ENCODE measurements at places on chromosomes 13 and 19.

- DNase-seq: no peak
Observed at GRCh38 chr19:531753-532560, at the start of gene CDC34. TSS of gene CDC34 (plus strand) at chr19:531760. CDS start at chr19:531932, 172 bp downstream.

DNA sequence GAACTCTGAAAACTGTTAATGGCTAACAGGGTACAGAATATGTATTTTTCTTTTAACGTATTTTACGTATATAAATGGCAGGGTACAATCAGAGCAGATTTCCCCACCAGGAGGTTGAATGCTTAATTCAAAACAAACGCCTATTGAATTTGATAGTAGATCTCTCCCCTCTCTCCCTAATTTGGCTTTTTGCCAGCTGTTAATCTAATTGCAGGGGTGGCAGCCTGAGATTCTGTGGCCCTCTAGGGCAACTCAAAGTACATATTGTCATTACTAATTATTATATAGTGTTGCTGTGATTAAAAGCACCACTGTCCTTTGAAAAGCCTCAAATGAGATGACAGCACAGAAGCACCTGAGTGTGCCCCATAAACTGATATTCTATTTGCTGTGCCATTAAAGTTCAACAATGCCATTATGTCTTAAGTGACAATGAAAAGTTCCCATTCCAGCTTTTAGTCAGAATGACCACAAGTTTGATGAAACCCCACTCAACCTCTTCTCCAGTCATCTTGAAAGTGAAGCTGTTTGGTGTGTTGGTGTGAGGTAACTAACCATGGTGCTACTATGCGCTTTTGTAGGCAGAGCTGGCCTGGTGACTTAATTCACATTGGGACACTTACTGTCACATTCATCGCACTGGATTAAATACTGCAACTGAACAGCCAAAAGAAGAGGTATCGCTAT is 351.4 kb downstream of the KCNRG start:
- no peak for DNase-seq

DNA sequence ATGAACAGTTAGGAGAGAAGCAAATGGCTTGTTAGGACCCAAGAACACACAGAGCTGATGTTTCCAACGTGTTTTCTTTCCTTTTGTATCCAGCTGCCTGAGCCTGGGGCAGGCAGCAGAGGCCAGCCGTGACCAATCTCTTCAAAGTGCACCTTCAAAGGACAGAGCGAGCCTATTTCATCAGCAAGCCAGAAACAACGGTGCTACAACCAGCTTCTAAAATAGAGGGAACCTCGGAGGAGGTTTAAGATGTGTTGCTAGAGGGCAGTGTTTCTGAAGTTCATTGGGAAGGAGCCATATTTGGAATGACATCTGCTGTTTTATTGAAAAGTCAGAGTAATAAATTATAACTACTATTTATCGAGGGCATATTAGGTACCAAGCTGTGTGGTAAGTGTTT is 56.2 kb upstream of the RFC3 start:
- DNase-seq: peak; percentile 12

- peak; percentile 2 for DNase-seq
Observed at GRCh38 chr13:37645181-37645740, 46.7 kb upstream of the POSTN start.

- no peak for DNase-seq
Observed at GRCh38 chr19:34452723-34453122, 24.5 kb downstream of the UBA2 start.

- peak; percentile 11 for DNase-seq
Observed at GRCh38 chr13:95457294-95457693, 95.2 kb upstream of the CLDN10 start.

GRCh38 chr19:7932276-7932929 is 6.5 kb upstream of the CTXN1 start:
- DNase-seq: no peak

- DNase-seq: no peak
Observed at GRCh38 chr13:51065372-51066090, 45.5 kb downstream of the C13orf42 start.

DNA sequence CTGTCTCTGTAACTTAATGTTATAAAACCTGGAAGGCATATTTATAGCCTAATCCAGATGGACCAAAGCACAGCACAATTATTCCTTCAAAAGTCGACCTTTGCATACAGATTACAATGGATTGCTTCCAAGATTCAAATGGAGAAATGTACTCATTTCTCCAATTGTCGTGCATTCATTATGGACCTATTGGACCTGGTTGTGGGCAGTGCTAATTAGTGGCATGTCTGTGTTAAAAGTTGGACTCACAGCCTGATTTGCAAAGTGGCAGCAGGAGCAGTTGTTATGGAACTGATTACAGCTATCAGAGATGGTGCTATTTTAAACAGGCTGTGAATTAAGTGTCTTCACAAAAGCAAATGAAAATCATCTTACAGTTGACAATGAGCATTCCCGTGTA is 1529.3 kb upstream of the SLC10A2 start:
- no peak for DNase-seq

DNA sequence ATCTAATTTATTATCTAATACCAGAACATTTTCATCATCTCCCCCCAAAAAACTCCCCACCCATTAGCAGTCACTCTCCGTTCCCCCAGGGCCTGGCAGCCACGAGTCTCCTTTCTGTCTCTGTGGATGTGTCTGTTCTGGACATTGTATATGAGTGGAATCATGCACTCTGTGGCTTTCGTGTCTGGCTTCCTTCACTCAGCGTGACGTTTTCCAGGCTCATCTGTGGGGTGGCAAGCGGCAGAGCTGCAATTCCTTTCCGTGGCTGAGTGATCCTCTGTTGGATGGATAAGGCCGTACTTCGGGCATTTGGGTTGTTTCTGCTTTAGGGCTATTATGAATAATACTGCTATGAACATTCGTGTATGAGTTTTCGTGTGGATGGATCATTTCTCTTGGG is 3.1 kb downstream of the AP2S1 start:
- no peak for DNase-seq

DNA sequence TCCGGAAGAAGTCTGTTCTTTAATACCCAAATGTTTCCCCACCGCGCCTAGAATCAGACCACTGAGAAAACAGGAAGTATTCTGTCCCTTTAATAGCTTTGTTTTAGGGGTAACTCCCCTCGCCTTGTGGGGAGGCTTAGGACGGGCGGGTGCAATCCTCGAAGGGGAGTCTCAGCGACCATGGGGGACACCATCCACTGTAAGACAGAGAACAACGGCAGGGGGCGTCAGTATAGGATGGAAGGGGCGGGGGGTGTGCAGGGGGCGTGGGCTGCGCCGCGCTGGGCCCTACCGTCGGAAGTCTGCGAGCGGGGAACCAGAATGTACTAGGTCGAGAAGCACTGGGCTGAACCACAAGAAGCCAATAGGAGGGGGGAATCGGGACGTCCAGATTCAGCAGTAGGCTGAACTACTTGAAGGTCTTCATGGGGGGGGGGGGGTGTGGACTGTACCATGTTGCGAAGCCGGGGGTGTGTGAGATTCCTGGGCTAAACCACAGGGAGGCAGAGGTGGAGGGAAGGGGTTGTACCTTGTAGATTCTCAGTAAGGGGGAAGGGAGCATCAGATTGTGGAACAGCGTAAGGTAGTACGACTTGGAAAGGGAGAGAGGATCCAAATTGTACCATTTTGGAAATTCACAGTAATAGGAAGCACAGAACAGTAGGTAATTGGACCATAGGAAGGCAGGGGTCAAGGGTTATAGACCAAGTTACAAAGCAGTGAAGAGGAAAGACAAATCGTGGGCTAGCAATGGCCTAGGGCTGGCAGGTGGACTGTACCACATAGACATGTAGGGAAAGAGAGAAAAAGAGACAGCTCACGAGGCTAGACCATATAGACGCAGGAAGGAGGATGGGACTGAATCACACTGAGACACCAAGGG is 1.0 kb upstream of the DBP start:
- DNase-seq: peak; percentile 76

GRCh38 chr19:40921005-40921897 is 39.2 kb upstream of the CYP2A7 start:
- no peak for DNase-seq

- DNase-seq: no peak
Observed at GRCh38 chr19:19096641-19097627, 33.1 kb downstream of the SLC25A42 start.

GRCh38 chr19:46972311-46972710 is 47.3 kb upstream of the NPAS1 start:
- no peak for DNase-seq

DNA sequence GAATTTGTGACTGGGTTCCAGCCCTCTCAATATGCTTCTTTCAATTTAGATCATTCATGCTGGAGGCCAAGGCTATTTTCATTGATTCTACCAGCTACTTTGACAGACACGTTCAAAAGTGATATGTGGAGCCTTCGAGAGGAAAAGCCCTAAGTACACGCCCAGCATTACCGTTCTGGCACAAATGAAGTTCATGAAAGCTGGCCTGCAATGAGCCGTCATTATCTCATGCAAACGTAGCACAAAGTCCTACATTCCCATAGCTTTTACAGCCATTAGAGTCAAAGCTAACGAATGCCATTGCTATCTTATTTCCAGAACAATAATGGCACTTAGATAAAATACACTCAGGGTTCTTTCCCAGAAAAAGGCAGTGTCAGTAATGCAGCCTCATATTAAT is 1237.6 kb downstream of the EFNB2 start:
- no peak for DNase-seq

GRCh38 chr13:35793823-35794222 is 317.3 kb upstream of the MAB21L1 start:
- DNase-seq: no peak

GRCh38 chr19:1568320-1569019 is at the start of gene MEX3D:
TSS of gene MEX3D (minus strand) at chr19:1568325. CDS start at chr19:1568058, 267 bp downstream.
- DNase-seq: peak; percentile 68

- DNase-seq: peak; percentile 57
Observed at GRCh38 chr13:40536443-40537113, 129.9 kb downstream of the FOXO1 start.

GRCh38 chr13:31986676-31987470 is 44.7 kb upstream of the FRY start:
- DNase-seq: no peak

- no peak for DNase-seq
Observed at GRCh38 chr13:75932636-75933035, 296.5 kb downstream of the LMO7 start.

DNA sequence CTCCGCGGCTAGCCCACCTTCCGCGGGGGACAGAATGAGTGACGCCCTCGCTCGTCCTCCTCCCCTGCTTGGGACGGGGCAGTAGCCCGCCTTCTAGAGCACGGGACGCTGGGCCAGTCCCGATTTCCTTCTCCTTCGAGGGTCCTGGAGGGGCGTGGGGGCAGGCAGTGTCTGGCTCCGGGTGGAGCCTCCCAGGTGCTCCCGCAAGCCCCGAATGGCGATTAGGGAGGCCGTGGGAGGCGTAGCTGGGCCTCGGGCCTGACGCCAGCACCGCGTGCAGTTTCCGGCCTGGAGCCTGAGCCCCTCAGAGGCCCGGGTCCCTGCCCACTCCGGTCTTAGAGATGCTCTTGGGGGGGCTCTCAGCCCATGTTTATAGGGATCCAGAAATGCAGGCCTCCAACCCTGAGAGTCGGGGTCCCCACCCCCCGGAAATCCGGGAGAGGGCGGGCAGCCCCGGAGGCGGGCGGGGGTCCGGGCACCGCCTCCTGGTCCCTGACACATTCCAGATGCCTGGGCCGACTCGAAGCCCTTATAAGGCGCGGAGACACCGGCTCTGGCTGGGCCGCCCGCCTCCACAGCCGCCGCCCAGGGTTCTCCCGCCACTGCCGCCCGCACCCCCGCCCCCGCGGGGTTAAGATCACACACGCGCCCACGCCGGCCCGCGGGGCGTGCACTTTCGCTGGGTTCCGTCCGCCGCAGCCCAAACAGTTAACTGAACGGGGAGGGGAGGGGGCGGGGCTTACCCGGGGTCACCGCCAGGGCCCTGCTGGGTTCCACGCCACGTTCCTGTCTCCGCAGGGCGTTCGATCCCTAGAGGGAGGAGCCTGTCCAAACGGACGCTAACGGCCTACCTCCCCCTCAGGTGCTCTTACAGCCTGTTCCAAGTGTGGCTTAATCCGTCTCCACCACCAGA is 1.5 kb downstream of the MYADM start:
- DNase-seq: peak; percentile 81

DNA sequence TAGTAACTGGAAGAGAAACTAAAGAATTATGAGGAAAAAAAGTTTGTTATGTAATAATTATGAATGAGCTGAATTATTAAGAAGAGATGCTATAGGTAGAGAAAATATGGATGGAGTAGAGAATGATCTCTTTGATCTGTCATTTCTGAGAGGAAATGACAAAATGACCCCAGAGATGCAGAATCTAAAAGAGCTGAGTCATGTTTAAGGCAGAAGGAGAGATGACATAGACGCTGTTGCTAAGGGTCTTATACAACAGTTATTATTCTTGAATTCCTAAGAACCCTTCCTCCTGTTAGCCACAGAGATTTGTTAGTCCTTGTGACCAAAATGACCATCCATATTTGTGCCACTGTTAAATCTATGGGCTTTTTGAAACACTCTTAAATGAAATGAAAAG is 58.3 kb upstream of the FREM2 start:
- DNase-seq: no peak

DNA sequence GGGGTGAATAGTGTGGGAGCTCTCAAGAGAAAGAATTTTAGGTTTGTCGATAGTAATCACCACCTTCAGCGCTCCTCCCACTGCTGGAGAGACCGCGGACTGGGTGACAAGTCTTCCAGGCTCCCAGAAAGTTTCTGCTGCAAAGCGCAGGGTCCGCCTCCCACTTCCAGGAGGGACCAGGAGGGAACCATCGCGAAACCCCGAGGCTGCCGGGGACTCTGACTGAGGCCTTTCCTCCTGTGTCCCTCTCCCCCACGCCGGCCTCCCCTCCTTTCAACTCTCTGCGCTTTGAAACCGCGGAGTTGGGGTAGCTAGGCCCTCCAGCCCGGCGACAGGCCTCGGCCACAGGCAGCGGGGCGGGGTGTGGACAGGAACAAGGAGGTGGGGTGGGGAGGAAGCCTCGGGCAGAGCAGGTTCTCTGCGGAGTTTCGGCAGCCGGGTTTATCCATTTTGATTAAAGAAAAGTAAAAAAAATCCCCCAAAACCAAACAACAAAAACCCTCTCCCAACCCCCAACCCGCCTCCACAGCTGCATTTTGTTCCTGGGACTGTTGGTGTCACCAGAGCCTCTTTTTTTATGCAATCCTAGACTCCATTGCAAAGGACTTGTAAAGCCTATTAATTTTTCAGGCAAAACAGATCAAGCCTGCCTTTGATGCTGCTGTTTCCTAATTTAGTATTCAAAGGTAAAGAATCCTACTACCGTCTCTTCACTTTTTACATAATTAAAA is 157.2 kb downstream of the TM9SF2 start:
- DNase-seq: peak; percentile 32

DNA sequence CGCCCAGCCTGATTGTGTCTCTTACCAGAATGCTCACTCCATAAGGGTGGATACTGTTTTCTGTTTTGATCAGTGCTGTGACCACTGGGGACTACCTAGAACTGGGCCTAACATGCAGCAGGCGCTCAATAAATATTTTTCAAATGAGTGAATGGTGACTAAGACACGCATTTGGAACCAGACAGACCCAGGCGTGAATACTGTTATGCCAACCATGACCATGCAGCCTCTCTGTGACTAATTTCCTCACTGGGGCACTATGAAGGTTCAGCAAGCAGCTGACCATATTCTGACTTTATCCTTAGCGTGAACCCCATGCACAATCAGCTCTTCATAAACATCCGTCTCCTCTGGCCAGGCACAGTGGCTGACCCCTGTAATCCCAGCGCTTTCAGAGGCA is 13.0 kb upstream of the SPC24 start:
- peak; percentile 97 for DNase-seq
